GM18507 (cell line): ENCODE measurements at places on chromosomes 3 and 15.

DNA sequence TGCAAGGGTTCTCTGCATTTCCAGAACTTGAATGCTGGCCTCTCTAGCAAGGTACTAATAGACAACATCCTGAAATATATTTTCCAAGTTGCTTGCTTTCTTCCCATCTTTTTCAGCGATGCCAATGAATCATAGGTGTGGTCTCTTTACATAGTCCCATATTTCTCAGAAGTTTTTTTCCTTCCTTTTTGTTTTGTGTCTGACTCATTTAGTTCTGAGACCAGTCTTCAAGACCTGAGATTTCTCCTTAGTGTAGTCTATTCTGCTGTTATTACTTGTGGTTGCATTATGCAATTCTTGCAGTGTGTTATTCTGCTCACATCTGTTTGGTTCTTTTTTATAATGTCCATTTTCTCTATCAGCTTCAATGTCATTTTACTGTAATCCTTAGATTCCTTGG is 1265.0 kb upstream of the ALCAM start:
- DNase-seq, result no peak

- DNase-seq, result no peak
Observed at GRCh38 chr3:191005790-191006189, 143.3 kb upstream of the GMNC start.

GRCh38 chr3:46337911-46338310 is 16.0 kb upstream of the CCR2 start:
- DNase-seq, result no peak

GRCh38 chr3:23945913-23946687 is 1.0 kb downstream of the NR1D2 start:
- peak; percentile 91 for DNase-seq

GRCh38 chr3:185477316-185477715 is 21.5 kb downstream of the TMEM41A start:
- no peak for DNase-seq

DNA sequence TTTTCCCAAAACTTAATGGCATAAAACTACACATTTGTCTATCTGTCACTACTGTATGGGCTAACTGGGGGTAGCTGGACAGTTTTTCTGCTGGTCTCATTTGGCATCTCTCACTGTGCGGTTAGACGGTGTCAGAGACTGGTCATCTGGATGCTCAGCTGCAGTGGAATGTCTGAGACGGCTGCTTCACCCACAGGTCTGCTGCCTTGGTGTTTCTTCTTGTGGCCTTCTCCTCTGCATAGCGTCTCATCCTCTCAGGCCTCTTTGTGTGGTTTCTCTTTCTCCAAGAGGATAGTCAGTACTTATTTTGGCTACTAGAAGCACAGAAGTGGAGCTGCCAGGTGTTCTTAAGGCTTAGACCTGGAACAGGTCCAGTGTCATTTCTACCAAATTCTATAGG is 35.9 kb upstream of the GOLGA6L9 start:
- no peak for DNase-seq

DNA sequence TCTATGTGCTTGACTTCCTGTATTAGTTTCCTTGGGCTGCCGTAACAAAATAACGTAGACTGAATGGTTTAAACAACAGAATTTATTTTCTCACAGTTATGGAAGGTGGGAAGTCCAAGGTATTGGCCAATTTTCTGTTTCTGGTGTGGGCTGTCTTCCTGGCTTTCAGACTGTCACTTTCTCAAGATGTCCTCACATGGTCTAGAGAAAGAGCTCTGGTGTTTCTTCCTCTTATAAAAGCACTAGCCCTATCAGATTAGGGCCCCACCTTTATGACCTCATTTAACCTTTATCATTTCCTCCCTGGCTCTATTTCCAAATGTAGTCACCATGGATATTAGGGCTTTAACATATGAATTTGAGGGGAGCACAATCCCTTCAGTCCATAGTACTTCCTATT is 54.6 kb downstream of the SPRED1 start:
- DNase-seq, result no peak

DNA sequence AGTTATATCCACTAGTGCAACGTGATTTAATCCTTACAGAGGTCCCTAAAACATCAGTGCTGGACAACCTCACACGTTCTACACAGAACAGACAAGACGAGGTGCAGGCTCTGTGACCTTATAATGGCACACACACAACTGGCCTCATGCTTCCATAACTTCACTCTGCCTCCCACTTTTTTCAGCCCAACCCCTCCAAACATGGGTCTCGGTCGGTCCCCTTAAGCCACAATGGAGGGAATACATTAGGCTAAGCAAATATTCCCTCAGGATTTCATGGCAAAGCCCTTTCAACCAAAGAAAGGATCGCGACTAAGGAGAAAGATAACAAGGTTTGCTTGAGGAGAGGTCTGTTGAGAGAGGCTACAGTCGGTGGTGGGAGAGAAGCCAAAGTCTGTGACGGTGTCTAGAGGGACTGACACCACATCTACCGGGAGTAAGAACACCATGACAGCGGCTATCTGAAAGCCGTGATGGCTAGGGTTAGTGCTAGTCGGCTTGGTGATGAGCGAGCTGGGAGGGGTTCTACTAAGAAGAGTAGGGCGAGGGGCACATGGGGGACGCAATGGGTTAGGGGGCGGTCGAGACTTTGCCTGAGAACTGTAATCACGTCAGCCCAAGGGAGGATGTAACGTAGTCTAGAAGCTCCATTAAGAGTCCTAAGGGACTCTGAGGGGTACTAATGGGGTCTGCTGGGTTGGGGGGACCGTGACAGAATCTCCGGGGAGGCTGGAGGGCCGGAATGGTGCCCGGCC is 1.0 kb downstream of the MYO9A start:
- no peak for DNase-seq

DNA sequence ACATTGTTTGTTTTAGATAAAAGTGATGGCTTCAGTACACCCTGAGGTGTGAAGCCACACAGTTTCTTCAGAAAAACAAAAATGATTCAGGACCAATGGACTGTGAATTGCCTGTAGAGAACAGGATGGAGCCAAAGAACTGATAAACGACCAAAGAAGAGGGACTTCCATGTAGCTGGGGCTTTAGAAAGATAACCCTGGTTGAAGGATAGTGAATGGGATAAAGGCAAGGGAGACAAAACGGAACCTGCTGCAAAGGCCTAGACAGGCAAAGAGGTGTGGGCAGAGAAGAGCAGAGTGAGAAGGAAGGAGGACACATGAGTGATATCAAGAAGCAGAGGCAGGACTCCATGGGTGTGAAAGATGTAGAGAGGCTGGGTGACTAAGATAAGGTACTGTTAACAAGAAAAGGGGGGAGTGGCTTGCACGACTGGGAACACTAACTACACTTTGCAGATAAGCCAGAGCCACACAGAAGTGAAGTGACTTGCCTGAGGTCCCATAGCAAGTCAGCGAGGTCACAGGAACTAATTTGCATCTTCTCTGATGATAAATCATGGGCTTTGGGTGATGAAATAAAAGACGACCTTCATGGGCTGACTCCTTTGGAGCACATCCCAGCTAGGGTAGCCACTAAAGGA is 44.3 kb downstream of the RAB6B start:
- DNase-seq, result no peak

- peak; percentile 14 for DNase-seq
Observed at GRCh38 chr3:72482589-72483321, 365.5 kb downstream of the SHQ1 start.

- DNase-seq, result no peak
Observed at GRCh38 chr3:185470323-185470722, 28.5 kb downstream of the TMEM41A start.

DNA sequence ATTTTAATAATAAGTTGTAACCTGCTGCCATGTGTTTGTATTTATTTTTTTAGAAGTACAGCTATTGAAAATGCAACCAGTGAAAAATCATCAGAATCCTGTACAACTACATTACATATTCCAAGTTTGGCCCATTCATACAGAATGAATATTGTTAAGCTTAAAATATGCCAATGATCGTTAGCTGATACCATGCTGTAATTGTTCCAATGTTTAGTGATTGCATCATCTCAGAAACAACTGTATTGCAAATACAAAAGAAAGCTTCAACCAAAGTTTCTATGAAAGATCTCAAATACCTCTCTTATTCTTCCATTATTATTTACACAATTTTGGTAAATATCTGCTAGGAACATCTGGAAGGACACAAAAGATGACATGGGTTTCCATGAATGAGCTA is 51.6 kb upstream of the ALCAM start:
- DNase-seq, result no peak

DNA sequence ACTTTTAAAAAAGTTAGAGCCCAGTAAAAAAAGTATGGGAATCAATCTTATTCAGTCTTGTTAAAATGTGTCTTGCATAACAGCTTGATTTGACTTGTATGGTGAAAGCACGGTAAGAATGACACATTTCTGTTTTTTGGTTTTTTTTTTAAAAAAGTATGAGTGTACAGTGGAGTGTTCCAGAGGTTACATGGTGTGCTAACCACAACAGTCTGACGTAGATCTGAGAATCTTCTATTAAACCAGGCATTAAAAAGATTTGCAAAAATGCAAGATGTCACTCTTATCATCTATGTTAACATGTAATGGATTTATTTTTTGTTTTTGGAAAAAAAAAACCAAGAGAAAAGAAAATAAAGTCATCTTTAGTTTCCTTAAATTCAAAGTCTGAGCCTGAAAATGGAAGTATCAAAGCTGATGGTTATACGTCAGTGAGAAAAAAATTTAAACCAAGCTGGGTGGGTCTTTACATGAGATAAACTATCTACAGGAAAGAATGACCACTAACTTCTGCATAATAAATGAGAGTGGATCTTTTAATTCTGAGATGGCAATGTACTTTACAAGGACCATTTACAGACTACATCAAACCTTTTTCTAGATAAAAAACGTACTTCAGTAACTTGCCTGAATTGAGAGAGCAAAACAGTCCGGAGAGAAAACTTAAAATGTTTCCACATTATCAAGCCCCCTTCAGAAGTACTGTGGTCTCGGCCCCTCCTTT is 1.6 kb downstream of the GABPB1 start:
- DNase-seq, result no peak

- no peak for DNase-seq
Observed at GRCh38 chr3:117218641-117219048, 509.1 kb downstream of the TUSC7 start.
